Fibroblast of the conjunctiva (primary cell): ENCODE measurements at places on chromosomes 7 and 10.

GRCh38 chr7:140564643-140565042 is 76.0 kb downstream of the DENND2A start:
- DNase-seq = no peak

- no peak for DNase-seq
Observed at GRCh38 chr7:102295346-102296178, 8.9 kb downstream of the SH2B2 start.

DNA sequence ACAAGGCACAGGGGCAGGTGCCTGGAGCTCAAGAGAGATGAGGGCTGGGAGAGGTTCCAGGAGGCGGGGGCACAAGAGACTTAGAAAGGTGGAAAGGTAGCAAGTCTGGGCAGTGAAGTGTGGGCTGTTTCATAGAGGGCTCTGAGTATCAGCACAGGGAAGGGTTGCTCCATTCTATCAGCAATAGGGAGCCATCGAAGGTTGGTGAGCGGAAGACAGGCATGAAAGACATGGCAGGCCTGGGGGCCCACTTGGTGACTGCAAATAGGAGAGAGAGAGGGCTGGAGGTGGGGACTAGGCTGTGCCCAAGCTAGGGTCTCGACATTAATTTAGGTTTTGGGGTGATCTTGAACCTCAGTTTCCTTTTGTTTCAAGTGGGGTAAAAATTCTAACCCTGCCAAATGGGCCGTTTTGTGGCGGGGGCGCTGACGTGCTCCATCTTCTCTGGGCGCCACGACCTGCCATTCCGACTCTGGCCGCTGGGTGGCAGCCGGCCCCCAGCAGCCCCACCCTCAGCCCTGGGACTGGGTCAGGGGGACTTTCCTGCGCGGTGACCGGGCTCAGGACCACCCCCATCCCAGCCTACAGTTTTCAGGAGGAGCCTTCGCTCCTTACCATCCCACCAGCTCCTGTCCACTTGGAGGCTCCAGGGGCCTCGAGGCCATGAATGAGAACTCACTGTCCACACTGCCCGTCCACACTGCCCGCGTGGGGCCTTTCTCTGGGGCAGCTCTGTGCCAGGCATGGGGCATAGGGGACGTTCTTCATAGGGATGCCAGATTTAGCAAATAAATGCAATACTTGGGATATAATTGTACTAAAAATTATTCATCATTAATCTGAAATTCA is 37.2 kb upstream of the PCBD1 start:
- DNase-seq = no peak

DNA sequence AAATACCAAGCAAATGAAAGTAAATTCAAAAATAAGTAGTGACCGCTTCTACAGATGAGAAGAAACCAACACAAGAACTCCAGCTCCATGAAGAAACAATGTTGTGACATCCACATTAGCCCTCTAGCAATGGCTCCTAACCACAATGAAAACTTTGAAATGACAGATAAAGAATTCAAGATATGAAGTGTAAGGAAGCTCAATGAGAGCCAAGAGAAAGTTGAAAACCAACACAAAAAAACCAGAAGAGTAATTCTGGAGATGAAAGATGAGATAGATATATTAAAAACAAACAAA is 68.2 kb upstream of the DDC start:
- DNase-seq = no peak

GRCh38 chr10:110221044-110221720 is 13.8 kb downstream of the MXI1 start:
- no peak for DNase-seq

DNA sequence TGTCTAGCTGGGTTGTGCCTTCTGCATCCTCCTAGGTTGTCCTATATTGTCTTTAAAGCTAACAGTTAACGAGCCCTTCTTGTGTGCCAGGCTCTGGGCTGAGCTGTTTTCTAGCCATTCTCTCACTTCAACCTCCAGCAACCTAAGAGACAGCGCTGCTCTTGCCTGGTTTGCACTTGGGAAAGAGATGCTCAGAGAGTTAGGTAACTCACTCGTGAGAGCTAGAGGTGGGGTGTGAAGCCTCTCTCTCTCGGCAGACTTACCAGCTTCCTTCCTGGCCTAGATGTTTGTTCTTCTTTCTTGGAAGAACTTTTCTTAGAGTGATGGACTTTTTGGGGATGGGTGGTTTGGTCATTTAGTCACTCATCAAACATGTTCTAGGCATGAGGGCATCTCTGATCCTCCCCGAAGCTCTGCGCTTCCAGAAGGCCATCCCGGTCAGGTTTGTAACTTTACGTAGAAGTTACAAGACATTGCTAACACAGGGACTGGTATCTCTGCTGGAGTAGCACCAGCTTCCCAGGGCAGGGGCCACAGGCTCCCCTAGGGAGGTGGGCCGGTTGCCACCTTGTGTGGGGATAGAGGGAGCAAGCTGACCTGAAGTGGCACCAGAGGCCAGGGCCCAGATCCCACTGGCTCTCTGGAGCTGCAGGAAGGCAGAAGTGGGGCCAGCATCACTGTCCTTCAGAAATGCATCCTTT is 14.3 kb downstream of the TSPAN15 start:
- no peak for DNase-seq

DNA sequence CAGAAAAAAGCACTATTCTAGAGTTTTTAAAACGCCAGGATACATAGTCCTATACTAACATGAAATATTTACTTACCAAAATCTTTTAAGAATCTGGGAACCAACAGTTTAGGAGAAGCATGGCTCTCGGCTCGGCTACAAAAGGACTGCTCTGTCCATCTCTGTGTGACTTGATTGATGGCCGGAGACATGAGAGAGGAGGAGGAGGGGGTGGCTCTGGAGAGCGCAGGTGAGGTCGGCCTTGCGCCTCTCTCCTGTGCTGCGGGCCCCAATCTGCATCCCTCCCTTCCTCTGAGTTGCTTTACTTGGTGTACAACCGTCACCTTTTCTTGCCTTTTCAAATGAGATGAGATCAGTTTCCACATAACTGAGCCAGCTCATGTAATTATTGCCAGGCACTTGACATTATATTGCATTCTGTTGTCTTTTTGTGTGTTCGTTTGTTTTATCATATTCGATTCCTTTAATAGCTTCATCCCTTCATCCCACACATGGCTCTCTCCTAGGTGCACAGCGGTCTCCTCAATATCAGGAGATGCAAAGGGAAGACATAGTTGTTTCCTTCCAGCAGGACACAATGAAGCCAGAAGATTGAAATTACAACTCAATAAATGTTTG is 87.8 kb upstream of the KLF6 start:
- DNase-seq = no peak

DNA sequence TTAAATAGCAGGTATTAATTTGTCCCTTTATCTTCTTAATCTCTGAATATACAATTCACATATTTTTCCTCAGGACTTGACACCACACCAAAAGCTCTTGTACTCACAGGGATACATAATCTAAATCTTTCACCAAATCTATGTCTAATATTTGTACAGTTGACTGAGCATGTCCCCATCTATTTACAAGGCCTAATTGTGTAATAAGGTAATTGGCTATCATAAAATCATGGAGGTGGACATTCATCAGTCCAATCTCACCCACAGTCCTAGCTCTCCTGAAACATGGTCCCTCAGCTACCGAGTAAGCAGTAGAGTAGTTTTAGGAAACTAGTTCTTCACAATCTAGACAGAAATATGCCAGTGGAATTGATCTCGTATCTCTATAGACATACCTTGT is 30.3 kb upstream of the EGFR start:
- DNase-seq = no peak

DNA sequence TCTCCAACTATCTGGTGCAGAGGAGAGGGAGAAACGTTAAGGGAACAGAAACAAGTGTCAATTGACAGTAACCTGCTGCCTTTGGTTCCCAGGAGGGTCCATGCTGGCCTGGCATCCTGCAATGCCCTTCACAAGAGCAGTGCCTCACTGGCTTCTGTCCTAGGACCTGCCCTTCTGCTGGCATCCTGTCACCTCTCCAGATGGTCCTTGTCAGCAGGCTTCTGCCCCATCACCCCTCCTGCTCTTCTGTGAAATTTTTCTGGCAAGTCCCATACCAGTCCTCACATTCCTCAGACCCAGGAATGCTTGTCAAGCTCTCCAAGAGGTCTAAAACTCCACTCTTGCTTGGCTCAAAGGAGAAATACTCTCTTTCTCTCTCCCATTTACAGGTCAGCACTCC is 34.2 kb downstream of the C10orf67 start:
- no peak for DNase-seq

GRCh38 chr7:44259547-44260457 is 59.0 kb downstream of the YKT6 start:
- DNase-seq = peak; percentile 90

DNA sequence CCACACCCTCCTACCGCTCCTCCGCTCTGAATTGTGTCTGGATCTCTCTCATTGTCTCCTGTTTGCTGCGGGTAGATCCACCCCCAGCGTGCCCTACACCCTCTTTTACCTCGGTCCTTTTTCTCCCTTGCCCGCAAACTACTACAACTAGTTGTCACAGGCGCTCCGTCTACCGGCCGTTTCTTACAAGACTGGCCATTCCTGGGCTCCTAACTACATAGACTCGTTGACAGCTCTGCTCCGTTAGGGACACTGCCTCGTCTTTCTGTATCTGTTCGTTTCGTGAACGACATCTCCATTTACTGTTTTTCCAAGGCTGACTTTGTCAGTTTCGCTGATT is 786 bp downstream of the TAF3 start:
- DNase-seq = peak; percentile 17

DNA sequence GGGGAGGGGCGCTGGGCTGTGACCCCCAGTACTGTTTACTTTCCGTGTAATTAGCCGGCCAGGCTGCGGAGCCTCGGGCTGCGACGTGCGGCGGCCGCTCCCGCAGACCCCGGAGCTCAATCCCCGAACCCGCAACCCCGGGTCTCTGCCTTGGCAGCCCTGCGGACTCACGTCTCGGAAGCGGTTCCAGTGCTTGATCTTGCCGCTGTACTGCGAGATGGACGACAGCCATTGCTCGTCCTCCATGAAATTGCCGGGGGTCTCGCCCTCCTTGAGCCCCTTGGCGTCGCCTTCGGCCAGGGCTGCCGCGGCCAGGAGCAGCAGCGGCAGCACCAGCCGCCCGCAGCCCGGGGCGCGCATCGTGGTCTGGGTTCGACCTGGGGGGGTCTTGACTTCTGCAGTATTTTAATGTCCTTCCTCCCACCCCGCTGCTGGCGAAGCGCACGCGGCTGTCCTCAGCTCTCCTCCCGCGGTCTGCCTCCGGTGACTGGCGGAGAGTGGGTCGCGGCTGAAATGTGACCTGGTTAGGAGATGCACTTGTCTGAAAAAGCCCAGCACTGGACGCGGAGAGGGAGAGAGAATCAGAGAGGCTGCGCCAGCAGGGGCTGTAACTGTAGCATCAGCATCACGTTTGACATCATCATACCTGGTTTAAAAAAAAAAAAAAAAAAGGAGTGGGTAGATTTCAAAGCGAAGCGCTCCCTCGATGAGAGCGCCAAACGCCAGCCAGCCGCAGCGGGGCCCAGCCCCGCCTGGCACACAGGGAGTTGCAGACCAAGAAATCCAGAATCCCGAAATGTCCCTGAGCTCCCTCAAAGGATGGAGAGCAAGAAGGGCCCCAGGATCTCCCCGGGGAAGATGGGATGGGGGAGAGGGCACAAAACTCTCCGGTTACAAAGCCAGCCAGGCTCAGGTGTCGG is at the start of gene SPOCK2:
TSS of gene SPOCK2 (minus strand) at position 583 of the 920 bp plus-strand sequence. CDS start at position 360, 223 bp downstream.
- no peak for DNase-seq

- DNase-seq = no peak
Observed at GRCh38 chr7:4722308-4722707, 40.2 kb downstream of the FOXK1 start.

DNA sequence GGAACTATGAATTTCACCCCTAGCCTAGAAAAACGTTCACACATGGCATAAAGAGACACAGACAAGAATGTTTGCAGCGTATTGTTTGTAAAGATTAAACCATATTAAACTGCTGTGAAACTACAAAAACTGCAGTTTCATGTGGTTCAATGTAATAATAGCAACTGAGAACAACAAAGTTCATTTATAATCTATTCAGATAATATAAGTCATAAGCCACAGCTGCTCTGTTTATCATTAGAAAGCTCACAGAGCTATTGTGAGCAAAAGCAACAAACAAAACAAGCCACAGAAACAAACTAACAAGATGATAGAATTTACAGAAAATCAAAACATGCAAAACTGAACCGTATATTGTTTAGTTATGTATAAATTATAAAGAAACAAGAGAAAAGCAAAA is 113.5 kb downstream of the AHR start:
- DNase-seq = no peak

DNA sequence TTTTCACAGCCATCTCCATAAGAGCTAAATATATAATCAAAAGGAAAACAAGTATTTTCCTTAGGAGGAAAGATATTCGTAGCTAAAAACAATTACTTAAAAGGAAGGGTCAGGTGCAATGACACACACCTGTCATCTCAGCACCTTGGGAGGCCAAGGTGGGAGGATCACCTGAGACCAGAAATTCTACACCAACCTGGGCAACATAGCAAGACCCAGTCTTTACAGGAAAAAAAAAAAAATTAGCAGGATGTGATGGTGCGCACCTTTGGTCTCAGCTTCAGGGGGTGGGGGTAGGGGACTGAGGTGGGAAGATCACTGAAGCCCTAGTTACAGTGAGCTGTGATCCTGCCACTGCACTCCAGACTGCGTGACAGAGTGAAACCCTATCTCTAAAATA is 11.9 kb downstream of the TNPO3 start:
- no peak for DNase-seq

GRCh38 chr7:43476896-43477295 is 106.0 kb upstream of the STK17A start:
- DNase-seq = no peak

- DNase-seq = no peak
Observed at GRCh38 chr10:103582331-103583123, 89.0 kb downstream of the NEURL1 start.

- no peak for DNase-seq
Observed at GRCh38 chr10:83987216-83987615, 152.1 kb upstream of the GHITM start.

GRCh38 chr7:32335107-32335506 is 155.1 kb downstream of the LSM5 start:
- no peak for DNase-seq

DNA sequence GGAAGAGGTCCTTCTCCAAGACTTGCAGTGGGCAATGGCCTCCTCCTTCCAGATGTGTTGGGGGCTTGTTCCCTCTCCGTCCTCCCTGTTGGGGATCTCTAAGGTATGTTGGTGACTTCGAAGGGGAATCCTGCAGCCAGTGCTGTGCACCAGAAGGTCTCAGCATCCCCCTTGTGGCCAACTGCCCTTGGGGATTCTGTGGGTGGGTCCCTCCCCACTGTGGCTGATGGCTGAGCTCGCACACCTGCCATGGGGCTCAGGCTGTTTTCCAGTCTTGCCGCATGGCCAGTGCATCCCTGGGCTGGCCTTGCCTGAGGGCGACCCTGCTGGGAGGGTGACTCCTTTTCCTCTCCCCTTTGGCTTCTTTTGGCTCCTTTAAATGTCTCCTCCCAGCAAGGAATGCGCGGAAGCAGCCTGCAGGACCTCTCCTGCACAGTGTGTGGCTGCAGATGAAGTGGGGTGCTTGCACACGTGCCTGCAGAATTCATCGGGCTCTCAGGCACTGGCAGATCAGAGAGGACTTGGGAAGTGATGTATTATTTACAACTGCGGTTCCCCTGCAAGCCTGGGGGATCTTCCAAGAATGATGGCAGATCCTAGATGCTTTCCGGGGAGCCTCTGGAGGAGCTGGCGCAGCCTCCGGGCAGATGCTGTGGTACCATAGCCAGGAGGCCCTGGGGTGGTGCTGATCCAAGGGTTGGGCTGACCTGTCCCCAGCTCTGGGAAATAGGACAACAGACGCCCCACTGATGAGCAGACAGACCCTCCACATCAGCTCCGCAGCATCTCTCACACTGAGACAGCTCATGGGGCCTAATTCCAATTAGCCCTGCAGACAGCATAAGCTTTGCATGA is 410.0 kb downstream of the TCERG1L start:
- DNase-seq = no peak
